ENCODE measurements at places on chromosomes 7 and 10. TPM values are rescaled to one million over a fixed set of nuclear protein-coding genes. Genes with fewer than 3 reads are reported as not detected.

EPDR1 gene
- polyA plus RNA-seq: 19.8 TPM

DNA sequence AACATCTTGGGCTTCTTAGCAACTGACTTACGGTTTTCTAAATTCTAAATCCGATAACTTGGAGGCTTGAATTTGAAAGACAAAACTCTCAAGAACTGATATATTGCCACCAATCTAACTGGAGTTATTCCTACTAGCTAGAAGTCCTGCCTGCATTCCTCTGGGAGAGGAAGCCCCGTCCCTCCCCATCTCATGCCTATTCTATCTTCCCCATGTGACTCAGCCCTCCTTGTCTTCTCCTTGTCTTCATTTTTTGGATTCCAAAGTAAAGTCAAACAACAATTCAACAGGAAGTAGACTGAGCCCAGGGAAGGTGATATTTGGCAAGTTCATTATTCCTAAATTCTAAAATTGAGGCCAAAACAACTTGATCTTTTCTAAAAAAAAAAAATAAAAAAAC, 587.7 kb downstream of the KCNMA1 start:
- DNase-seq: no peak

- DNase-seq: peak; percentile 41
Measured at GRCh38 chr7:71491336-71491735, 359.4 kb downstream of the GALNT17 start.

DNA sequence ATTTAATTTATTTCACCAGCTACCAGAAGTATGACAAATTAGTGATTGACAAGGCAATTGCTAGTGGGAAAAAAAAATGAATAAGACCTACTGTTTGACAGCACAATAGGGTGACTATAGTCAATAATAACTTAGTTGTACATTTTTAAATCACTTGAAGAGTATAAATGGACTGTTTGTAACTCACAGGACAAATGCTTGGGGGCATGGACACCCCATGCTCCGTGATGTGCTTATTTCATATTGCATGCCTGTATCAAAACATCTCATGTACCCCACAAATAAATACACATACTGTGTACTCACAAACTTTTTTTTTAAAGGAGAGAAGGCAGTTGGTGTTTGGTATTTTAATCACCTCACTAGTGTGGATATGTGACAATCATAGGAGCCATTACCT, 181.1 kb downstream of the CACNB2 start:
- DNase-seq: no peak

All from renal pelvis (tissue), 12 donors.